ENCODE measurements at places on chromosomes 2 and 18. TPM values are rescaled to one million over a fixed set of nuclear protein-coding genes. Genes with fewer than 3 reads are reported as not detected.

The FAM124B gene
- 0.34 TPM for total RNA-seq

The C1GALT1C1L gene
- not detected for total RNA-seq

DNA sequence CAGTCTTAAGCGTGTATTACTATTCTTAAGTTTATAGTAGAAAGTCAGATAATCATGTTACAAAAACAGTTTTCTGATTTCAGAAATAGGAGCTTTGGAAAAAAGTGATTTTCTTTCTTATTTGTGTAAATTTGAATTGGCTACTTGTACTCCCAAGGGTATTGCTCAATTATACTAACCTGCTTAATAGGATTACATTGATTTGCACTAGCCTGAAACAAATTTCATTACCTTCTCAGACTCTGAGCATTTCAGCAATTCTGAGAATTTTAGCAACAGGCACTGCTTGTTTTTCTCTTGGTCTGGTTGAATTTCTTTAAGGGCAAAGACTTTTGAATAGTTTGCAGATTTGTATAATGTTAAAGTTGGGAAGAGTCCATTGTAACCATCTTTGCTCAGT lies 87.2 kb upstream of the NXPH2 start:
- DNase-seq: no peak
- no peaks in the 10 kb centered on the region for H3K36me3 ChIP-seq
- no peak overlapping the region for H3K4me3 ChIP-seq
- H3K4me1 ChIP-seq: no peaks in the 10 kb centered on the region
- H3K27ac ChIP-seq: no peak overlapping the region
- H3K27me3 ChIP-seq: no peaks in the 10 kb centered on the region

- no peaks in the 10 kb centered on the region for H3K27me3 ChIP-seq
- no peaks in the 10 kb centered on the region for H3K36me3 ChIP-seq
- H3K27ac ChIP-seq: no peak overlapping the region
- no peaks in the 10 kb centered on the region for H3K4me1 ChIP-seq
- no peak for DNase-seq
- H3K4me3 ChIP-seq: no peak overlapping the region
Observed at GRCh38 chr2:208686665-208687064, 280.1 kb downstream of the PTH2R start.

DNA sequence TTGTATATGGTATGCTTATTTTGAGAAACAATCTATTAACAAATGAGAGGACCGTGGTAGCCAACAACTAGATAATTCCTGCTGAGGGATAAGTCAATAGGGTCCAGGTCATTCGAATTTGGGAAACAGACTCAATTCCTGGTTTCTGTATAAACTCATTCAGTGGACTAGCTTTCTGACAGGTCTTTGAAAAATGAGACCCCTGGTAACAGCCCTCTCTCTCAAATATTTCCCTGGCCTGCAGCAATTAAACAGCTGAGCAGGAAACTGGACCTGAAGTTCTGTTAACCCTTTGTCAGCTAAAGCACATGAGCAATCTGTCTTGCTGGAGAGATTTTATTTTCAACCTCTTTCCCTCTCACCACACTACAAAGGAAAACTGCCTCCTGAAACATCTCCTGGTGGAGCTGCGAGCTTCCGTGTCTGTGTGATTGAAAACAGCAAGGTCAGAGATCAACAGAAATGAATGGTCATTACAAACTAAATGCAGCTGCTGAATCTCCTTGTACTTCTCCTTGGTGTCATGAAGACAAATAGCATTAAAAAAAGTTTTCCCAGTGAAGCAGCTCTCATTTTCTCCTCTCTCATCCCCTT lies 70.3 kb upstream of the CCDC85A start:
- no peaks in the 10 kb centered on the region for H3K36me3 ChIP-seq
- H3K4me3 ChIP-seq: no peak overlapping the region
- H3K27ac ChIP-seq: no peak overlapping the region
- H3K27me3 ChIP-seq: peaks cover 6% of the 10 kb centered on the region

The SLC5A7 gene
- not detected for total RNA-seq

DNA sequence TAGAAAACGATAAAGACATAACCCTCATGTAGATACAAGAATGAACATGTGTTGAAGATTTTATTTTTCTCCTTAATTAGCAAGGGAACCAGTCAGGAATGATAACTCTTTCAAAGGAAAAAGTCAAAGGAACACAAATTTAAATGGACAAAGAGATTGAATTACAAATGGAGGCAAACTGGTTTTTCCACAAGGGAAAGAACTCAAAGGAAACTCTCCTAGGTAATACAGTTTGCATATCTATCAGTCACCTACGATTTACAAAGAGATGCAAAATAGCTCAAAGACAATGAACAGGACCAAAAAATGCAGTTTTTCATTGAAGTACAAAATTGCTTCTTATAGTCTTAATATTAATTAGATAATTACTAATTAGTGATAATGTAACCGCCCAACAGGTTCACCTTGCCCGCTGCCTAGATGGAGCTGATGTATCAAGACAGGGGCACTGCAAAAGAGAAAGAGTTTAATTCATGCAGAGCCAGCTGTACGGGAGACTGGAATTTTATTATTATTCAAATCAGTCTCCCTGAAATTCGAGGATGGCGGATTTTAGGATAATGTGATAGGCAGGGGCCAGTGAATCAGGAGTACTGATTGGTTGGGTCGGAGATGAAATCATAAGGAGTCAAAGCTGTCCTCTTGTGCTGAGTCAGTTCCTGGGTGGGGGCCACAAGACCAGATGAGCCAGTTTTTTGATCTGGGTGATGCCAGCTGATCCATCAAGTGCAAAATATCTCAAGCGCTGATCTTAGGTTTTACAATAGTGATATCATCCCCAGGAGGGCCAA lies 151.0 kb downstream of the TMEM17 start:
- peaks cover 2% of the 10 kb centered on the region for H3K27me3 ChIP-seq
- no peaks in the 10 kb centered on the region for H3K36me3 ChIP-seq
- no peak overlapping the region for H3K27ac ChIP-seq
- no peaks in the 10 kb centered on the region for H3K4me1 ChIP-seq

The PMAIP1 gene
- 57.2 TPM for total RNA-seq

DNA sequence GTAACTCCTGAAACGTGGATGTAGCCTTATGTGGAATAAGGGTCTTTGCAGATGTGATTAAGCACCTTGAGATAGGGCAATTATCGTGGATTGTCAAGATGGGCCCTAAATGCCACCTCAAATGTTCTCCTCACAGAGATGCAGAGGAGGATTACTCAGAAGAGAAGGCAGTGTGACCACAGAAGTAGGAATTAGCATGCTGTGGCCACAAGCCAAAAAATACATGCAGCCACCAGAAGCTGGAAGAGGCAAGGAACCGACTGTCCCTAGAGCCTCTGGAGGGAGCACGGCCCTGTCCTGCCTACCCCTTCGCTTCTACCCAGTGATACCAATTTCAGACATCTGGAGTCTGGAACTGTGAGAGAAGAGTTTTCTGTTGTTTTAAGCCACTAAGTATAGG lies 47.3 kb upstream of the MGAT5 start:
- DNase-seq: no peak
- H3K36me3 ChIP-seq: no peaks in the 10 kb centered on the region
- no peak overlapping the region for H3K4me3 ChIP-seq
- H3K27ac ChIP-seq: no peak overlapping the region

- no peak overlapping the region for H3K27ac ChIP-seq
- no peaks in the 10 kb centered on the region for H3K36me3 ChIP-seq
- H3K27me3 ChIP-seq: no peaks in the 10 kb centered on the region
- DNase-seq: no peak
- H3K4me3 ChIP-seq: no peak overlapping the region
Observed at GRCh38 chr2:219765231-219765911, 137.9 kb downstream of the SLC4A3 start.

The PROKR1 gene
- total RNA-seq: not detected

- no peak overlapping the region for H3K27ac ChIP-seq
- no peaks in the 10 kb centered on the region for H3K36me3 ChIP-seq
- no peaks in the 10 kb centered on the region for H3K4me1 ChIP-seq
- peaks cover 16% of the 10 kb centered on the region for H3K27me3 ChIP-seq
- no peak overlapping the region for H3K4me3 ChIP-seq
- DNase-seq: no peak
Observed at GRCh38 chr18:24200494-24201290, 61.8 kb downstream of the CABYR start.

The KIF5C gene
- total RNA-seq: 17.9 TPM

The GKN2 gene
- not detected for total RNA-seq

- no peak for DNase-seq
- H3K4me1 ChIP-seq: no peaks in the 10 kb centered on the region
- peaks cover 5% of the 10 kb centered on the region for H3K27me3 ChIP-seq
- H3K36me3 ChIP-seq: no peaks in the 10 kb centered on the region
- no peak overlapping the region for H3K27ac ChIP-seq
Observed at GRCh38 chr2:45192481-45192880, 183.2 kb upstream of the SIX2 start.
